ENCODE measurements at places on chromosomes 2 and 18.

GRCh38 chr2:30820381-30821055 lies 13.3 kb upstream of the CAPN13 start:
- no peak for DNase-seq

- no peak for DNase-seq
Measured at GRCh38 chr18:59769129-59769865, 72.1 kb upstream of the CCBE1 start.

GRCh38 chr2:64327510-64328414 lies 126.2 kb upstream of the LGALSL start:
- peak; percentile 31 for DNase-seq

DNA sequence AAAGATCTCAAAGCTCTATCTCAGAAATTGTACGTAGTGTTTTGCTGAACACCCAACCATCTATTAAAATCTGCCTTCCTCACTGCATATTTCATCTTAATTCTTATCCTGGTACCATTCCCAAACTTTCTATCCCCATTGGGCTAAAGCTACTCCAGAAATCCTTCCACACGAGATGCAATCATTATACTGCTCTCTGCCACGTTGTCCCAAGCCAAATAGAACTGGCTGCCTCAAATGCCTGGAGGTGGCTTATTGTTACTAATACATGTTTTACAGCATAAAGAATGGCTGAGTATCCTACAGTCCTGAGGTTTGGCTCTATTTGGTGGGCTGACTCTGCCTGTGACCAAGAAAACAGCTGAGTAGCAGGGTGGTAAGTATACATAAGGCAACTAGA lies 306.0 kb upstream of the ACVR2A start:
- DNase-seq = no peak

DNA sequence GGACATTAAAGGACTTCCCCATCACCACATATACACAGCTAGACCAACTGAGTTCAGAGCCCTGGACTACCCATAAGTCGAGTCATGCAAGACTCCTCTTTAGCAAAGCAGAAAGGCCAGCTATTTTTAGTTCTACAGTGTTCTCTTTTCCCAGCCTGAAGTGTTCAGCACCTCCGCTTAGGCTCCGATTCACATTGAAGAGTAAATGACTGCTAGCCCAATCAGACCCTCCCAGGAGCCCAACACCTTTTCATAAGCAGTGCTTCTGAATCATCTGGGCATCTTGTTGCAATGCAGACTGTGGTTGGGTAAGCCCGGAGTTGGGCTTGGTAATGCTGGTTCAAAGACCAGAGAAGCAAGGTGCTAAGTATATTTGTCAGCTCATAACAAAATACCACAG lies 138.6 kb upstream of the MSH6 start:
- DNase-seq = no peak

DNA sequence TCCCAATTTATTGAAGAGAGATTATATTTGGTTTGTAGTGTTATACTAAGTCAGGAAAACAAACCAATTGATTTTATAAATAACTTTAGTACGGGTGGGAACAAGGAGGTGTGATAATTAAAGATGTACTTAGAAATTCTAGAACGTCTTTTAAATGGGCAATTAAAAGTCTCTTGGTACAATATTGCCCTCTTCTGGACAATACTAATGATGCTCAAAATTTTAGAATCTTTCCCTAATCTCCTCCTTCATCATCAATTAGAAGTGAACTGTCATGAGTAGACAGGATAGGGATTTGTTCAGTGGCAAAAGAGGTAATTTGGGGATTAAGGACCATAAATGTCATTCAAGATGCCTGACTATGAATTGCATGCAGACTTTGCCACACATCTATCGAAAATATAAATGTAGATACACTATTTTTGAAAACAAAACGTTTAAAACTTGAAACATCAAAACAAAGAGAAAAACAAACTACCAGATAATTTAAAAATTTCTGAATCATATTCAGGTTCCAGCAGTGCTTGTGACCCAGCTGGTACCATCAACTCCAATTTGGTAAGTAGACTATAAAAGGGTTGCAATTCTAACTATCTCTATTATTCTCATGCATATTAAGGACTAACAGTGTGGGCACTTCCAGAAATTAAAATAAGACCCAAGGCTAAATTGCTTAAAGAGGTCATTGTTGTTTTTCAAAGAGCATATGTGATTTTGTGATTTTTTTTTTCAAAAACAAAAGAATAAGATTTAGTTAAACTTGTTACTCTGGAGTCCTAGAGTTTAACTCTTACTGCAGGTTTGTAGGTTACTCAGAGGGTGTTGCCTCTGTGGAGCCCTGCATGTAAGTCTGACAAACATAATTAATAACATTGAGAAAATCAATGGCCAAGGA lies 123.5 kb downstream of the LAMA3 start:
- no peak for DNase-seq

DNA sequence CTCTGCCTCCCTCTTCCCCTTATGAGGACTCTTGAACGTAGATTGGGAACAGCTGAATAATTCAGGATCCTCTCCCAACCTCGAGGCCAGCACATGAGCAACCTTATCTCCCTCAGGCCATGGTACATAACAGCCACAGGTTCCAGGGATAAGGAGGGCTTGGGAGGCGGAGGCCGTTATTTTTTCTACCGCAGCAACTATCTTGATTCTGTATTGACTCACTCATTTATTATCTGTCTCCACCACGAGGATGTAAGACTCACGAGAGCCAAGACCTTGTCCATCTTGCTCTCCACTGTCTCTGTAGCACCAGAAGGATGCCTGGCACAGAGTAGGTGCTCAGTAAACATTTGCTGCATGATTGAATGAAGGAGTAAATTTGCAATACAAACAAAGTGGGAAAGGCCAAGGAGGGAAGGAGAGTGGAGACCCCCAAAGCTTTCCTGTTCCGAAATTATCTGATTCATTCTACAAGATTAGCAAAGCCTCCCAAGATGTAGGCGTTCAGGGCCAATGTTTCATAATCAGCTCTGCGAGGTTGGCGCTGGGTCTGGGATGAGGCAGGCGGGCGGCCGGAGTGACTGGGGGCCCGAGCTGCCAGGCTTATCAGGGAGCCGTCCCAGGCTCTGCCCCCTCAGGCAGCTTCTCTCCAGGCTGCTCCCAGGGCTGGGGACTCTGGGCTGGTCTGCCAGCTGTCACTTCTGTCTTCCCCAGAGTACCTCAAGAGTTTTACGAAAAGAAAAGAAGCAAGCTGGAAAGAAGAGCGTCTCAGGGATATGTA lies 31.6 kb downstream of the INPP5D start:
- no peak for DNase-seq

DNA sequence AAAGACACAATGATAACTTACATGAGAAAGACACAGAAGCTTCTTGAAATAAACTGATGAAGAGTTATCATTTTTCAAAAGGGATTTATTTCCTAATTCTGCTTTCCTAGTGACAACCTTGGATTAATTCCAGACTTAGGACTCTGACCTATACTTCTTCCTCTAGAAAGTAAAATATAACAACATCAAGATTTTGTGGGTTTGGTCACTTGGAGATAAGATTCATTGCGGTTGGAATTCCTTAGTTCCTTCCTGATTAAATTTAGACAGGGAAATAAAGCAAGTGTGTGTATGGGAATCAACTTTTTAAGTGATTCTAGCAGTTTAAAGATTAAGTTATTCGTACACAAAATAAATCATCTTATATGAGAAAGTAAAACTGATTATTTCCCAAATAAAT lies 208.4 kb upstream of the CCDC150 start:
- no peak for DNase-seq

DNA sequence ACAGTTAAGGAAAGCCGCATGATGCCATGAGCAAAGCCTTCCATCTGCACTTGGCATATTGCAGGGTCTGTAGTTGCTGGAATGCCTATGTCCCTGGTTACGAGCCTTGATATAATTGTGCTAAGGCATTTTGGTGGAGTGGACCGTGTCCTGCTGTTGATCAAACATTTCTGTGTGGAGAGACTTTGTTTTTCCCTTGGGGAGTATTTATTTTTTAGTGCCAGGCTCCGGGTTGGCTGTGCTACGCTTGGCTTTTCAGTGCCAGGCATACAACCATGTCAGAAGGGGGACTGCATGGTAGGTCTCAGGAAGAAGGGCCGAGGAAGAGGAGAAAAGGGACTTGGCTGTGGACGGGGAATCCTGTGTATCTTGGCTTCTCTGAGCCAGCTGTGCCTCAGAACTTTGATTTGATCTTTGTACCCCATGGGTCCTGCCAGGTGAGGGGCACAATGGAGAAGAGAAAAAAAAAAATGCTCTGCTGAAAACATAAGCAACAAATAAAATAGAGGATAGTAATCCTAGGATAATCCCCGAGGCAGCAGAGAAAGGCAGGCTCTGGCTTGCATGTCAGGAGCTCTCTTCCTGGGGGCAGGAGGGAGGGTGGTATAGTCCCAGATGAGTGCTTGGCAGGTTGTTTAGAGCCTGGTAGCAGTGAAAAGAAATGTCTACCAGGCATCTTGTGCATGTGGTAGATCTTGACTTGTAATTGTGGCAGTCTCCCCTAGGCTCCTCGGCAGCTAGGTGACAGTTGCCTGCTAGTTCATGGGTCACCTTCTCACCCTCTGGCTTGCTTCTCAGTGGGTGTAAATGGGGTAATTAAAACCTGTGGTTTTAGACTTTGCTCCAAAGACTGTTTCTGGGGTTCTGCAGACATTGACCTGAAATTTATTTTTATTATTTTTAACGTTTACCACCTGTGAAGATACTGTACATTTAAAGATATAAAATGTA lies 233.0 kb downstream of the NEDD4L start:
- no peak for DNase-seq

DNA sequence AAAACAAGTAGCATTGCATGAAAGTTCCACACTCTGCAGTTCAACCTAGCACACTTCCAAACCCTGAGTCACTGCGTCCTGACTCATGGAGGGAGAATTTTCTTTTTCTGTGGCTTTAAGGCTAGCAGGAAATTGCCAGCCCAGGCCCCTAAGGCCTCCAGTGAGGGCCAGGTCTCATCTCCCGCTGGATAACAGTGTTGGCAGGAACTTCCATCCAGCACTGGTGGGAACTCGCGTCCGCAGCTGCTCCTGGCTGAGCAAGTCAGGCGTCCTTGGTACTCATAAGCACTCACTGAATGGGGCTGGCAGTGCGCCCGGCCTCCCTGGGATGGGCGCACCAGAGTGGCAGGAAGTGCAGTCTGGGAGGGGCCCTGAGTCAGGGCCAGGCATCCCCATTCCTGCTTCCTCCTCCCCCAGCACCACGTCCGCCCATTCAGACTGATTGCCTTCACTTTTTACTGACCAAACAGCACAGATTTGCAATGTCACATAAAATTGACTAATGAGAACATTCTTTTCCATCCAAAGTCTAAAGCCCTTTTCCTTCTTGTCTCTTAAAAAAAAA lies 14.3 kb downstream of the MALL start:
- DNase-seq = no peak

DNA sequence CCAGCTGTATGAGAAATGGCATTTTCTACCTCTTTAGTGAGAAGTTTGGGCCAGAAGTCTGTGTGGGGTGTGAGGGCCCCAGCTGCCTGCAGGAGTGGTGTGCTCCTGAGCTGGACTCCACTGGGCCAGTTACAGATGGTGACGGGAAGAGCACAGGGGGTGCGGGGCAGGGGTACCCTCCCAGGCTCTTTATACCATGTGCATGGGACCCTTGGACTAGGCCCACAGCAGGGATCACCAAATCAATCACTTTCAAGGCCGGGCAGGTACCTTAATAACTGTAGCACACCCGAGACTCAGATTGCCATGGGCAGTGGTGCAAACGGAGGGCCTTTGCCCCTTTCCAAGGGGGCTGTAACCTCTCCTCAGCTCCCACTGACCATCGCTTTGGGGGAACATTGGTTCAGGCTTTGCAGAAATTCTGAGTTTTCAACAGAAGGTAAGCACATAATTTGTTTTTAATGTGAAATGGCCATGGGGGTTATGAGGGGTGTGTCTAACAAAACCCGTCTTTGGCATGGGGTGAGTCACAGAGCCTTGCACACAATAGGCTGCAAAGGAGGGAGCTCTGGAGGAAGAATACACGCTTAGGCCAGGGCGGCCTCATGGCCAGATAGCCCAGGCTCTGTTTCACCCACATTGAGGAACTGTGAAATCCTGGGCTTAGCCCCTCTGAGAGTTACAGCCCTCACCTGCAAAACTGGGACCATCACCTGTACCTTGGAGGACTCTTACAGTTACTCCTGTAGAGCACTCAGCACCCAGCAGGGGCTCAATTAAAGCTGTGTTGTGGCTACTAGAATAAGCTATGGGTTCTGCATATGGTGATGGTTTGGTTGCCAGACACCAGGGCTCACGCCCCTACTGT lies 141.0 kb upstream of the BCL2L11 start:
- DNase-seq = no peak

DNA sequence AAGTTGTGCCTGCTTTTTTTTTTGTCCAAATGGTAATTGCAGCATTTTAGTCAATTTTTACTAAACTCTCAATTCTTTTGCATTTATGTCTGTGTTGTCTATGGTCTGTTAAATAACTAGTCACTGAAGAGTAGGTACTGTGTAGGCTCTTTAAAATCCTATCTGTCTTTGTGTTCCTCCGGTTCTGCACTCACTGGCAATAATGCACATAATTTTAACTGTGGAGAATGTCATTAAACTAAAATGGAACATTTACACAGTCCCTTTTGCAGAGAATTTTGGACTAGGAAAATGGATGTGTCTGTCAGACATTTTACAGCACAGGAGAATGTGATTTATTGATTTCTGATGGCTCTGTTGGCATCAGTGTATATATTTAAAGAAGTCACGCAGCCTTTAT lies 116.6 kb downstream of the ASXL3 start:
- DNase-seq = no peak

DNA sequence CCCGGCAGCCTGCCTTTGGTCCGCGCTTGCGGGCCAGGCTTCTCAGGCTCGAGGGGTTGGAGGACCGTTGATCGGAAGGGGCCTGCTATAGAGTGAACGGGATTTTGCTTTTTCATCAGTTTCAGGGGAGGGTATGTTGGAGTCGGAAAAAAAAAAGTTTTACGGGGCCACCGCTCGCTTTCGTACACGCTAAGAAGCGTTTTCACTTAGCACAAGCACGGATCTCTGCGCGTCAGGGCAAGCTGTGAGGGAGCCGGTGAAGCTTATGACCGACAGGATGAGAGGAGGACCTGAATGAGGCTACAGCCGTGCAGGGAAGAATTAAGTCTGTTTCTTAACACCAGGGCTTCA lies 443 bp downstream of the CPSF3 start:
- DNase-seq = no peak

DNA sequence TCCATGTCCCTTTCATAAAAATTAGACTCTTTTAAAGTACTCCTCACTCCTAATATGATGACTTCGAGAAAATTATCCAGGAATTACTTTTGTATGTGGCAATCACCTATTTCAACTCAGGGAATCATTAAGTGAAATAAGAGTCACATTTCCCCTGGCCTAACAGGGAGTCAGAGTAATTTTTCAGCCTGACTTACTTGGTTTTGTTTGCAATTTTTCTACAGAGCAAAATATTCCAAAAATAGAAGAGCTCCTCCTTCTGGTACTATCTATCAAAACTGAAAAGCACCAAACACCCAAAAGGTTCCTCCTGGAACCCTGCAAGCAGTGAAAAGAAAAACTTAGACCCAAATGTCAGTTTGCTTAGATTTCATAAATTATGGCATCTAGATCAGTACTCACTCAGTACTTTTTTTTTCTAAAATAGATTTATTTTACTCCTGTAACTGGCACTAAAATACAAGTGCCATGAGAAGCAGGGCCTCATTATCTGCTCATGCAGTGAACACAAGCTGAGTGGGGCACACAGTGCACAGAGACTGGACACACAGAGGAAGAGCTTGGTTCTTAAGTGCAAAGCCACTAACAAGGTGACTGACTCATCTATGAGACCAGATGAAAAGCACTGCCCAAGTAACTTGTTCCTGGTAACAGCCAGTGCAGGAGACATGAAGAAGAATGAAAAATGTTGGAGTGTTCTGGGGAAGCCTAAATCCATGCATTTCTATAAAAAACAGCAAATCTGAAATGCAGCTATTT lies 28.7 kb downstream of the ACAA2 start:
- no peak for DNase-seq

Data from stimulated activated CD8-positive, alpha-beta memory T cell treated with anti-CD3 and anti-CD28 coated beads, Interleukin-4, amount 100 ng/mL, for 1 hour (primary cell).